ENCODE measurements at places on chromosomes 4 and X. TPM values are rescaled to one million over a fixed set of nuclear protein-coding genes. Genes with fewer than 3 reads are reported as not detected.

GRCh38 chrX:111823128-111823527, 52.9 kb upstream of the TRPC5OS start:
- DNase-seq = no peak

- peak; percentile 49 for DNase-seq
Measured at GRCh38 chr4:56656346-56656643, 24.8 kb downstream of the HOPX start.

DNA sequence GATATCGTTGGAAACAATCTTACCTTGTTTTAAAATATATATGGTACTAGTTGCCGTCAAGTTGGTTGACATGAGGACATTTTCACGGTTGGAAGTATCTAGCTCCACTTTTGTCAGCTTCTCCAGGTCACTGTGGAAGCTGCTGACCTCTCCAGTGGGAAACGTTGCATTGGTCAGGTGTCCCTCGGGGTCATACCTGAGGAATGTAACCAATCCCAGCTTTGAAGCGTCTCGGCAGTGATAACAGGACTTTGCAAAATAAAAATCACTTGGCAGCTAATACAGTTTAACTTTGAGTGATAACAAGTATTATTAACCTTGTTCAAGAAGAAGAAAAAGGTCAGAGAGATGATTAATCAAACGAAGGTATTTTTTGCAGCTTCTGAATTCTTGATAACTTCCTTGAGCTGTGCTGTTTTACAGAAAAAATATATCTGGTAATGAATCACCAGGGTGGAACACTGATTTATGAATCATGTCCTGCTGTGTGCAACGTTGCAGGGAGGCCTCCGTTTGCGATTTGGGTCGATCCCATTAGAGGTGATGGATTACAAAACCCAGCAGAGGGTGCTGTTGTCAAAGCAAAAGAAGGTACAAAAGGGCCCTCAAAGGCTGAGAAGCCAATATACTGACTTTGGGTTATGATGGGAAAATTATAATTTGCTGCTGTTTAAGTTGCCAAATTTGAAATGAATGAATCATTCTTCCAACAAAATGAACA, 60.1 kb downstream of the SH2D1A start:
- DNase-seq = peak; percentile 20

GRCh38 chr4:156330436-156331031, 376.9 kb upstream of the CTSO start:
- peak; percentile 9 for DNase-seq

DNA sequence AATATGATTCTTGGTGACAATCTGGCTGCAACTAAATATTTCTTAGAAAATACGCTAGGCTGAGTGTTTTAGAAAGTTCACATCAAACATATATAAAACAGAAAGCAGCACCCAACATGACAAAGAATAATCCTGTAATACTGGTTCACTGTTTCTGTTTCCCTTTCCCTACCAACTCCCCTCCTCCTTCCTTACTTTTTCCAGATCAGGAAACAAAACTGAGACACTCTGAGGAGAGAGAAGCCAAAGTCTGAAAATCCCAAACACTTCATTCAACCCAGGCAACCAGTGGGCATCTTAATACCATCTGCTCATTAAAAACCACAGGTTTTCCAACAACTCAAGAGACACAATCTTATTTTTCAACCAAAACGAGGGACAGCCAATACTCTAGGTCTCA, 160.4 kb upstream of the MAP3K15 start:
- DNase-seq = no peak

DNA sequence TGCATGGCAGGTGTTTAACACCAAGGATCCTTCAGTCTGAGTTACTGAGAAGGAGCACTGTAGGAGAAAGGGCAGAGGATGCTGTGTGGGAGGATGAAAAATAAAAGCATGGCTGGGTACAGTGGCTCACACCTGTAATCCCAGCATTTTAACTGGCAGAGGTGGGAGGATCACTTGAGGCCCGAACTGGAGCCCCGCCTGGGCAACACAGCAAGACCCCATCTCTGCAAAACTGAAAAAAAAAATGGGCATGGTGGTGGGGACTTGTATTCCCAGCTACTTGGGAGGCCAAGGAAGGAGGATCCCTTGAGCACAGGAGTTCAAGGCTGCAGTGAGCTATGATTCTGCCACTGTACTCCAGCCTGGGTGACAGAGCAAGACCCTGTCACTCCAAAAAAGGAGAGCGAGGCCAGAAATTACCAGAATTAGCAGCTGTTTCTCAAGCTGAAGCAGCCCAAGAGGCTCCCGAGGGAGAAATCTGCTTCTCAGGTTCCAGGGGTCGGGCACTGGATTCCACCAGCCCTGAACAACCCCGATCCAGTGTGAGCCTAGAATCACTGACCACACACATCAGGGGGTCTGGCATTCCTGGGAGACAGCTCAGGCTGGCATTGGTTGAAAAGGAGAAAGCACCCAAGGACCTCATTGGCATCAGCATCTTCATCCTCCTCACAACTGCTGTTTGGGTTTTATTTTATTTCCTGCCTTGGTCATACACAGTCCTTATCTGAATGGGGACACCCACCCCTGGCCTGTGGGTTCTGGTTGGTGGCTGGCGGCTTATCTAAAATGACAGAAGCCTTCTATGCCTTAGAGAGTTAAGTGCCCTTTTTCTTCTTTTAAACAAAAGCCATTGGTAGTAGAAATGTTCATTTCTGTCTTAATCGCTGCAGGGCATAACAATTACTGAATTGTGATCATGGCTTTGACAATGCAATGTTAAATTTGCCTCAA, 66.3 kb upstream of the TRIM2 start:
- no peak for DNase-seq

DNA sequence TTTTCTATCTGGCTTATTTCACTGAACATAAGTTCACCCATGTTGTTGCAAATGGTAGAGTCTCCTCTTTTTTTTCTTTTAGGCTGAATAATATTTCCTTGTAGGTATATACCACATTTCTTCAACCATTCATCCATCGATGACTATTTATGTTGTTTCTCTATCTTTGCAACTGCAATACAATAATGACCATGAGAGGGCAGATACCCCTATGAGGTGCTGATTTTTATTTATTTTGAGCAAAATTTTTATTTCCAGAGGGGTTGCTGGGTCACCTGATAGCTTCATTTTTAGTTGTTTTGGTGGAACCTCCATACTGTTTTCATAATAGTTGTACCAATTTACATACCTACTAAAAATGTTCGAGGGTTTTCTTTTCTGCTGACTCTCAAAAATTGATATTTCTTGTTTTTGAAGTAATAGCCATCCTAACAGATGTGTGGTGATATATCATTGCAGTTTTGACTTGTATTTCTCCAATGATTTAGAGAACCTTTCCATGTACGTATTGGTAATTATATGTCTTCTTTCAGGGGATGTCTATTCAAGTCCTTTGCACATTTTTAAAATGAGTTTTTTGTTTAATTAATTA, 1697.0 kb downstream of the PCDH7 start:
- DNase-seq = no peak

DNA sequence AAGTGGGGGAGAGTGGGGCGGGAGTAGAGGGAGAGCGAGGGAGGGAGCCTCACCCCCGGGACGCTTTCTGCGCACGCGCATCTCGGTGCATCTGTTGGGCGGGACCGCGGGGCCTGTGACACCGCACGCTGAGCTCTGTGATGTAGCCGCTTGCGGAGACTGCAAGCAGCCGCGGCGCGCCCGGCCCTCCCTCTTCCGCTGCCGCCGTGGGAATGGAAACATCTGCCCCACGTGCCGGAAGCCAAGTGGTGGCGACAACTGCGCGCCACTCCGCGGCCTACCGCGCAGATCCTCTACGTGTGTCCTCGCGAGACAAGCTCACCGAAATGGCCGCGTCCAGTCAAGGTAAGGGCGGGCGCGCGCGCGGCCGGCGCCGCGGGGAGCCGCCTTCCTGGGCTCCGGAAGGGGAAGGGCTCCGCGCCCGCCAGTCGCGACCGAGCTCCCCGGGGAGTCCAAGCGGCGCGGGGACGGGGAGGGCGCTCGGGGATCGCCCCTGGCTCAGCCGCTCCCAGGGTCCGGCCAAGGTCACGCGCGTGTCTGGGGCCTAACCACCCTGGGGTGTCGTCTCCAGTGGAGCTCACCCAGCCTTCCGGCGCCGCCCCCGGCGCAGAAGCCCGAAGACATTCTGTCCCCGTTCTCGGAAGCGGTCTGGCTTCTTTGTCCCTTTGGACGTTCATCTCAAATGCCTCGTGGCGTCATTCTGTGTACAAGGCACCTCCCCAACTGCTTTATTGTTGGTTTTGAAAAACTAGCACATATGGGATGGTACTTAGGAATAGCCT, at the start of gene FUNDC2:
TSS of gene FUNDC2 (plus strand) at position 118 of the 782 bp plus-strand sequence. CDS start at position 213, 95 bp downstream.
- peak; percentile 95 for DNase-seq

- no peak for DNase-seq
Measured at GRCh38 chrX:122504026-122504425, 680.1 kb upstream of the GRIA3 start.

- no peak for DNase-seq
Measured at GRCh38 chr4:52867163-52867562, 5.0 kb downstream of the RASL11B start.

- no peak for DNase-seq
Measured at GRCh38 chrX:378443-378842, 8.3 kb downstream of the PPP2R3B start.

DNA sequence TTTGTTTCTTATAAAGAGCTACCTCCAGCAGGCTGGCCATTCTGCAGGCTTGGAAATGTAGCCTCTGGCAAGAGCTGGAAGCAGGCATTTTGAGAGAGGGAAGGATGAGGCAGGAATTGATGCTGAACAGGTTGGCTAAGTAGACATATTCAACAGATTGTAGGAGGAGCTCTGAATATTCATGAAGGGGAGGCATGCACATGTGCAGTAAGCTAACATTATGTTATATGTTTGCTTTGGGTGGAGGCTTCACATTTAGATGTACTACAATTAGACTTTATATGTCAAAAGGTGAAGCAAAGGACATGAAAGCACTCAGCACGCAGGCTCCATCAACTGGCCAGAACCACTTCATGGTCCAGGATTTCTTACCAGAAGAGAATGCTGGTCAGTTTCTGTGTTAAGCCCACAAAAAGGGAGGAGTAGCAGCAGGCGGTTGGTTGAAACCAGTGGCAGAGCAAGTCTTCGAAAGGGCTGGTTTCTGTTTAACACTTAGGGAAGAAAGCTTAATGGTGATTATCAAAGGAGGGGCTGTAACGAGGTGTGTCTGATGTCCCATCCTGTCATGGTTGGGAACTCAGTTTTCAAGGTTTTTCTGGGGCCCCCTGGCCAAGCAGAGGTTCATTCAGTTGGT, 54.8 kb downstream of the FGFBP1 start:
- no peak for DNase-seq

DNA sequence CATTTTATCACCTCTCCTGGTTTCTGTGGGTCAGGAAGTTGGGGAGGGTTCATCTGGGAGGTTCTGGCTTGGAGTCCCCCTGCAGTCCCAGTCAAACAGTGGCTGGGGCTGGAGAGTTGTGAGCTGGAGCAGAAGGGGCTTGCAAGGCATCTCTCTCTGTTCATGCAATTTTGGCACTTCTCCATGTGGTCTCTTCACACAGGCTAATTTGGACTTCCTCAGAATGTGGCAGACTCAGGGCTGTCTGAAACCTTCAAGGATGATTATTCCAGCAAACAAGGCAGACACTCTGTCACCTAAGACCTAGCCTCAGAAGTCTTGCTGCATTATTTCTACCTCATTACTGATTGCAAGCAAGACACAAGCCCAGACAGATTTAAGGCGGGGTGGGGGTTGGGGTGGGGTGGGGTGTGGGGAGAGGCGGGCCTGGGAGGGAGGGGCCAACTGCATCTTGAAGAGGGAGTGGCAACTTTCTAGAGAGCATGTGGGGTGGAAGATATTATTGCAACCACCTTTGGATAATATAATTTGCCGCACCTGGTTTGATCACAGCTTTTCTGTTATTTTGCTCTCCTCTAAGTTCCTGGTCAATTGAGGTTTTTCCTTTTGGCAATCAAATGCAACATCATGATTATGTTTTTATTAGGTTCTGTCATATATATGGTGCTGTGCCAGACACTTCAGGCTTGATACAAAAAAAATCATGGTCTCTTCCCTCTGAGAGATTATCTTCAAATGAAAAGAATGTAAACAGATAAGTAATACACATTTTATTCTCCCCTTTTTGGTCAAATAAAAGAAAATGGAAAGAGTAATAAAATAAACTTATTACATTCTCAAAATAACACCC, 799.5 kb downstream of the RPA4 start:
- peak; percentile 34 for DNase-seq

- DNase-seq = no peak
Measured at GRCh38 chrX:132059973-132060540, 37.0 kb downstream of the STK26 start.

DNA sequence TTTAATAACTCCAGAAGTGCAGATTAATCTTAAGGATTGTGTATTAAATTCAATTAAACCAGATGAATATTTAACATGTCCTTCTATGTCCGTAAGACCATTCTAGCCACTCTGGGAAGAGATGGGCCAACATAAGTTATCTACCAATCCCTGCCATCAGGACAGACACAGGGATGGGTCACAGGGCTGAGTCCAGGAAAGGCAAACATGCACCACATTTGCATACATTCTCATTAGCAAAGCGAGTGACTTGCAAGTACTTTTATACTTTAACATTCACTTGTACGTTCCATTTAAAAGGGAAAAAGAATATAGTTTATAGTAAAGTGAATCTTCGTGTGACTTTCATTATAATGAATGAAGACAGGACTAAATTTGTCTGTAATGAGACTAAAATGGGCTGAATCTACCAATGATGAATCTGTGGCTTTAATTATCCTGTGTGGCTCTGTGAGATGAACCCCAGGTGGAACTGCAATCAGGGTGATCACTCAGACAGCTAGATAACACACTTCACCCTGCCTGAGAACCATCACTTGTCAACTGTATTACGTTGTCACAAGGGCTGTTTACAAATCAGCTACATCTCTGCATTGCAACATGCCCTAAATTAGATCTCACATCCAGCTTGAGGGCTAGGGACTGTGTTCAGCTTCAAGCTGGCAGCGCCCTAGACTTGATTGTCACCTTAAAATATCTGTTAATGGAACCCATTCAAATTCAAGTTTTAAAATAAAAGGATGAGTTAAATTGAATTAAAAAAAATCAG, 77.2 kb downstream of the SH3KBP1 start:
- no peak for DNase-seq

DNA sequence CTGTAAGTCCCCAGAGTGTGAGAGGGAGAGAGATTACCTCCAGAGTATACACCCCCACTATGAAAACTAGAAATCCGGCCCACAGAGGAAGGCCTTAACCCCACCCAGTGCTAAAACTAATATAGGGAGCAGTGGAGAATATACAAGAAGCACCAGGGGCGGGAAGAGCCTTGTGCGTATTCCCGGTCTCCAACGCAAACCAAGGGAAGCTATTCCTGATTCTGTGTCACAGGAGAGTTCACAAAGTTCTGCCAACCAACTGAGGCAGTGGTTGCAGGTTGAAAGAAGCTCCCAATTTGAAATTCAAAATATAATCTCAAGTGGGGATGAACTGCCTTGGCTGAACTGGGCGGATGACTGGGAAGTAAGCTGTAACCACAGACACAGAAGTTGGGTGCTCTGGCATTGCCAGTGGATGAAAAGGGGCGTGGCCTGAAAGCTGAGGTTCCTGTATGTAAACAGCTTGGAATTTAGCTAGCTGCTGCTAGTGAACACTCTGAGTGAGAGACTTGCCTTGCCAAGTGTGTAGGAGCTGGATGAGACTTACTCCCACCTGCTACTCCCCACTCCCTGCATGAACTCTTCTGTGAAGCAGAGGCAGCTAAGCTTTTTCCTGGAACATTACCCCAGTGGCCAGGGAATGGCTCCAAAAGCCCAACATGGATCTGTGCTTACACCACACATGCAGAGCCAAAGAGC, 32.7 kb downstream of the ELF2 start:
- peak; percentile 36 for DNase-seq

- no peak for DNase-seq
Measured at GRCh38 chr4:5828005-5828391, 64.9 kb downstream of the CRMP1 start.

GRCh38 chrX:17964871-17965270, 103.8 kb upstream of the RAI2 start:
- no peak for DNase-seq

The PRSS48 gene
- total RNA-seq = not detected

The DDIT4L gene
- not detected for total RNA-seq

The TREX2 gene
- total RNA-seq = 0.55 TPM

The TRAM1L1 gene
- 0.27 TPM for total RNA-seq

Measured in transverse colon (tissue), 4 donors.